ENCODE measurements at places on chromosomes 2 and 18.

GRCh38 chr18:35424356-35424755 is 47.2 kb upstream of the ZNF396 start:
- no peak for DNase-seq

- no peak for DNase-seq
Measured at GRCh38 chr2:240224676-240225075, 84.2 kb upstream of the OTOS start.

- no peak for DNase-seq
Measured at GRCh38 chr2:42926434-42927333, 134.3 kb upstream of the HAAO start.

DNA sequence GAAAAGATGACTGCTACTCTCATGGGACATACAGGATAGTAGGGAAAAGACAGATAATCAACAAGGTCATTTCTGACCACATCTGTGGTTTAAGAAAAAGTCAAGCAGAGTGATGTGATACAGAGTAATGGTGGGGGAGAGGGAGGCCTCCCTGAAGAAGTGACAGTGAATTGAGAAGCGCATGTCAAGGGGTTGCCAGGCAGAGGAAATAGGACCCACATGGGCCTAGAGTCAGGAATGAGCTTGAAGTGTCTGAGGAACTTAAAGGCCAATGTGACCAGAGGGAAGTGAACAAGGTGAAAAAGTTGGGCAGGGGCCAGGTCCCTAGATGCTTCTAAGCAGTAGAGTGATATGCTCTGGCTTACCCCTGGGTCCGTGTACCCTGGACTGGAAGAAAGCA is 113.5 kb upstream of the PPP1CB start:
- no peak for DNase-seq

DNA sequence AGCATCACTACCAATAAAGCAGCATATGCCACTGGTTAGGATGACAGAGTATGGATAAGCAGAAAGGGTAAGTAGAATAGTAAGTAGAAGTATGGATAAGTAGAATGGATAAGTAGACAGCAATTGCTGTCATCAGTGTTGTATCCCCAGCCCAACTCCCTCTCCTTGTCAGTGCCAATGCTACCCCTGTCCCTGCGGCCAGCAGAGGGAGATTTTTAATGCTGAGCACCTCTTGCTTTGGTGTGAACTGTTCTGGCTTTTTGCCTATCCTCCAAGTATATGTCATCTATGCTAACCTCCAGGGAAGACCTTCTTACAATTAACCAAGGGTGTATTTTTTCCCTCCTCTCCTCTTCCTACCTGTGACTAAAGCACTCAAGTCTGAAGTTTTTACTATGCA is 136.7 kb upstream of the SPHKAP start:
- no peak for DNase-seq

GRCh38 chr2:147490401-147491261 is 354.2 kb upstream of the ACVR2A start:
- no peak for DNase-seq

DNA sequence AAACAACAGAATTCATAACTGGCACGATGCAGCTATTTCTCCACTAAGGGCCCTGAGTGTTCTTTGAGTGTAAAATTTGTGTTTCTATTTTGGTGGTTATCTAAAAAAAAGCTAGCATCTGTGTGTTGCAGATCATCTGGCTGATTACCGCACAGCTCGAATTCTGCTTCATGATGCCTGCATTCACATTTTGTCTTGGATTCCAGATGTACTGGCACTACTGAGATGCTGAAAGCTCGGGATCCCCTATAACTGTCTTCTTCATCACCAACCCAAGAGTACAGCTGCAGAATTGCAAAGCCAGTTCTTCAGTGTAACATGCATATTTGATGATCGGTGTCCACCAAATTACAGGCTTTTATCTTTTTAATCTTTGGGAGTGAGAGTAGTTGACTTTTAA is 51.6 kb upstream of the ZNF532 start:
- no peak for DNase-seq
